ENCODE measurements at places on chromosomes 1 and 21.

DNA sequence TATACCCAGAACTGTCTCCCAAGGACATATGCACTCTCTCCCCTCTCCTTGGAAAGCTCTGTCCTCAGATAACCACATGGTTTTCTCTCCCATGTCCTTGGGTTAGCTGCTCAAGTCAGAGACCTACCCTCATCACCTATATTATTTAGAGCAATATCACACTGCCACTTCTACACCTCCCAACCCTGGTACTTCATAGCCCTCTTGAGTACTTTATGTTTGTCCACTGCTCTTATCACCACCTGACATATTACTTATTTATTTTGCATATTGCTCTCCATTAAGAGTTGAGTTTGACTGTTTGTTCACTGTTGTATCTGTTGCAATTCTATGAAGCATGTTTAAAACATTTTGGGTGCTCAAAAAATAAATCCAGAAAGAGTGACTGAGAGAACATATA is 126.3 kb upstream of the ATP1B1 start:
- DNase-seq, result no peak

- DNase-seq, result no peak
These were observed 23.3 kb downstream of the NAV1 start for GRCh38 chr1:201562257-201562656.

DNA sequence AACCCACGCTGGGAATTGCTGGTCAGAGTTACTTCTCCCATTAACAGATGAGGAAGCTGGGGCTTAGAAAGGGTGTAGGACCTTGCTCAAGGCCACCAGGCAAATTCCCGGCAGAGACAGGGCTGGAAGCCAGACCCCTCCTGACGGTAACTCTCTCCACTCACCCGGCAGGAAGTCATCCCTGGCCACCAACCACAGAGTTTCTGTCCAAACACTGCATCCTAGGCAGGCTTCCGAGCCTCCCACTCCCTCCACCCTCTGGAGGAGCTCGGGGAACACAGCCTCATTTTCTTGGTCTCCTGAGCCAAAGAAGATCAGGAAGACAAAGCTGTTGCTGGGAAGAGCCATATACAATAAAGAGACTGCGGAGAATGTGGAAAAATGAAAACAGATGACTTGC is 25.0 kb upstream of the ZNF436 start:
- DNase-seq, result no peak

GRCh38 chr1:201016211-201016651 is 7.3 kb downstream of the KIF21B start:
- DNase-seq, result peak; percentile 34

DNA sequence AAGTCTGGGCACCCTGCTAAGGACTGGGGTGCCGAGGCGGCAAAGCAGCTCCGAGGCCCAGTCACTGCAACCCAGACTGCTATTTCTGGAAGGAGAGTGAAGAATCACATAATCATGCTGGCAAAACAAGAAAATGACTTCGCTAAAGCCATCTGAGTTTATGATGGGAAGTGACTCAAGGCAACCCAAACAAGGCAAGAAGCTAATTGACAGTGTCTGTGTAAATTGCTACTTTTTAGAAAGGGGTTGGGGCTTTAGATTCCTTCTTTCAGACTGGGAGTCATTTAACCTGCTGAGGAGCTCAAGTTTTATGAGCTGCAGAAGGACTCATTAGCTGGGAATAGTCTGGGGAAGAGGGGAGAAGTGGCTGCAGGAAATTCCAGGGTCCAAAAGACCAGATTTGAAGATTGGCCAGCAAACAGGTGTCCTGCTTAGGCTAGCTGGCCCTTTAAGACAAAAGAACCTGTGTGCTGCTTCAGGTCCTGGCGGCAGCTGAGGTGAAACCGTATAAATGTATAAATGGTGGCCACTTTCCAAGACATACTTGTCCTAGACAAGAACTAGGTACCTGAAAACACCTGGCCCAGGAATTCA is 28.1 kb downstream of the TSHB start:
- DNase-seq, result no peak

- DNase-seq, result no peak
These were observed 270.4 kb downstream of the GRIK1 start for GRCh38 chr21:29669416-29669815.

DNA sequence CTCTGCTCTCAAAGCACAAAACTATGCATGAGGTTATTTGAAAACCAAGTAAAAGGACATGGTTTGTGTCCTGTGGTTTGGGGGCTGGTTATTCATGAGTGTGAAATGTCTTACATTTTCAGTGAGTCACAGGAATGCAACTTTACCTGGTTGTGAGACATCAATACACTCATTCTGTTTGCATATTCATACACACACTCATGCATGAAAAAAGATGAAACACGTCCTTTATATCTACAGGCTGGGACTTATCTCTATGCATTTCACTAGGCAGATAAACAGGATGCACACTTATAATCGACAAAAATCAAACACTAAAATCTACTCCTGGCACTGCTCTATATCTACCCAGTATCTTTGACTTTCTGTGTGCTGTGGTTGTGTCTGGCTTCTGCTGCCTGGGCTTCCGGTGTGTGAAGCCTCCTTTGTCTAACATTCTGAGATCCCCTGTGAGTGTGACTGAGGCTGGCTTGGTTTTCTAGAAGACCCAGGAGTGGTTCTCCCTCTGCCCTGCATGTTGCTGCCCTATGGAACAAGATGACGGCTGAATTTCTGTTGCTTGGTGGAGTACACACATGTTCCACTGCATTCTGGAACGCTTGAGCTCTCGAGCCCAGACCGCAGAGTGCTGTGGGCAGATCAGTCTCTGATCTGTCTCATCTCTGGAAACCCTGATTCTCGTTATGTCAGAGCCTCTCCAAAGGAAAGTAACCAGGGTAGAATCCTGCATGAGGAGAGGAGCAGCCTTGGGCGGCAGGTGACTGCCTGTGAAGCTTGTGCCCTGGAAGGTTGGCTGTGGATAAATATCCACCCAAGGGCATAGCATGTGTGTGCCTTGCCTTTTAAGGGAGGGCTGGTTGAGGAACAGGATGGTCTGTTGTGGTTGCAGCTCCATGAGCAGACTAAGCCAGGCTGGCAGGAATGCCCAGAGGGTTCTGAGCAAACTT is 19.7 kb upstream of the FASLG start:
- DNase-seq, result no peak

DNA sequence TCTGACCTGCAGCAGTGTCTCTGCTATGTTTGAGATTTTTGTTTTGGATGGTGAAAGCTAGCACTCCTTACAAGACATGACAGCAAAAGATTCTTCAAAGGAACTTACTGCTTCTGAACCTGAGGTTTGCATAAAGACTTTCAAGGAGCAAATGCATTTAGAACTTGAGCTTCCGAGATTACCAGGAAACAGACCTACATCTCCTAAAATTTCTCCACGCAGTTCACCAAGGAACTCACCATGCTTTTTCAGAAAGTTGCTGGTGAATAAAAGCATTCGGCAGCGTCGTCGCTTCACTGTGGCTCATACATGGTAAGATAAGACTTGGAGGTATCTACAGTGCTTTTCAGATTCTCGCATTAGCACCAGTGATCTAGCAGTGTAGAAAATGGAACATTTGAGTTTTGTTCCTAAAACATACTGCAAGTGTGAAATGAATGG is 200.2 kb downstream of the PDE4B start:
- no peak for DNase-seq

GRCh38 chr1:207306603-207307002 is 14.9 kb upstream of the CD55 start:
- DNase-seq, result no peak

- DNase-seq, result no peak
These were observed 381.4 kb upstream of the ZRANB2 start for GRCh38 chr1:71462247-71462646.

- DNase-seq, result no peak
These were observed 97.5 kb upstream of the EDN2 start for GRCh38 chr1:41582004-41582325.

DNA sequence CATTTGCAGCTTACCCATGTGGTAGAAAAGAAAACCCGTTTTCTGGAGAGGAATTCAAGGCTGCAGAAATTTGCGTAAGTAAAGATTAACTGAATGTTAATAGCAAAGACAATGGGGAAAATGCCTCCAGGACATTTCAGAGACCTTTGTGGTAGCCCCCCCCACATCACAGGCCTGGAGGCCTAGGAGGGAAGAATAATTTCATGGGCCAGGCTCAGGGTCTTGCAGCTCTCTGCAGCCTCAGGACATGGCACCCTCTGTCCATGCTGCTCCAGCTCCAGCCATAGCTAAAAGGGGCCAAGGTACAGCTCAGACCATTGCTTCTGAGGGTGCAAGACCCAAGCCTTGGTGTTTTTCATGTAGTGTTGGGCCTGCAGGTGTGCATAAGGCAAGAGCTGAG is 92.7 kb upstream of the ZNF678 start:
- DNase-seq, result no peak

- DNase-seq, result no peak
These were observed 14.1 kb downstream of the PTCH2 start for GRCh38 chr1:44828841-44829440.

DNA sequence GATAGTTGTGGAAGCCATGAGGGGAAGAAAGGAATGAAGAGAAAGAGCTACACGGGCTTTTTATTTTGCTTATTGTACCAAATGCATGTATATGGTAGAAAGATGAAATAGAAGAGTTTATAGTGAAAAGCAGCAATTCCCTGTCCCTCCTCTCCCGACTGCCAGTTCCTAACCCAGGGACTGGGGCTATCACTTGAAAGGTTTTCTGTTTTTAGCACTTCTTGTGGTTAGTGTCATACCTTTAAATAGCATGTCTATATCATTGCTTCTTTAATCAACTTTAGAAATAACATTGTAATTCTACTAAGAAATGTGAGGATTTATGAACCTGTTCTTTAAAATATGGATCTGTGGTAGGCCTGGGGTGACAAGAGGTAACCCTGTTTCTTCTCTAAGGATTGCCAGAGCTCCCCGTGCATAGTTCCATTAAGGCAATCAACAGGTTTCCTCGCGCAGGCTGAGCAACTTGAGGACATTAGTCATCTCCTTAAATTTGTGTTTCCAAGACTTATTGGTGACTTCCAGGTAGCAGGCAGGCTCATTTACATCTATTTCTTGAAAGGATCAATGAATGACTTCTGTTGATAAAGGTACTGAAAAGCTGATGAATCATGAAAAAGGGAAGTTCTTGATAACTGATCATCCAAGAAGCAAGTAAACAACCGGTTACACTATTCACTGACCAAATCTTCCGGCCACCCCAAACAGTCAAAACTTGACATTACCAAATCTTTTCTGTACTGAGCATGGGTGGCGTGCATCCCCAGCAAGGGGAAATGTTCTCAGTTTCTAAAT is 37.8 kb upstream of the S1PR1 start:
- no peak for DNase-seq
